ENCODE measurements at places on chromosomes 1 and 21.

DNA sequence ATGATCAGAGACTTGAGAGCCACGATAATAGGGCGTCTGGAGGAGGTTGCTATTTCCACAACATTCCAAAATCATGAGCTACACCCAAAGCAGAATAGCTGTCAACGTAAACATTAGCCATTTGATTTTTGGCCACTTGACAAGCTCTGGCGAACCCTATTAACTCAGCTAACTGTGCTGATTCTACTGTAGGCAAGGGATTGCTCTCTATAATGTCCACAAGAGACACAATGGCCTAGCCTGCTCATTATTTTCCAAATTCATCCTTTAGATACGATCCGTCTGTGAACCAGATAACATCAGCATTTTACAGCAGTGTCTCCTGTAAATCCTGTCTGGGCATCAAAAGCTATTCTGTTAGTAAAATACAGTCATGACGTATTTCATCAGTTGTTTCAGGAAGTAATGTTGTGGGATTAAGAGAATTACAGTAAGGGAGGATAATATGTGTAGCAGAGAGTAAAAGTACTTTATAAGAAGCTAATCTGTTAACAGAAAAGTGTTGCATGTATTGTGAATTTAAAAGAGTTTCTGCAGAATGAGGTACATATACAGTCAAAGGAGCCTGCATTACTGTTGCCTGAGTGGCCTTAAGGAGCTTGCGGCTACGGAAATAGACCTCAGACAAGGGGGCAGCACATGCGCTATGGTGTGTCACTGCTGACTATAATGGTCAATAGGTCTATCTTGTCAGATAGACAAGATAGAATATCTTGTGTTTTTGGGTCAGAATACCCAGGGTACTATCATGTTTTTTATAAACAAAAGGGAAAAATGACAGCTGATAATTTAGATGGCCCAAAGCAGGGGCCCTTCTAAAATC, 44.9 kb upstream of the TINAGL1 start:
- no peak for DNase-seq

DNA sequence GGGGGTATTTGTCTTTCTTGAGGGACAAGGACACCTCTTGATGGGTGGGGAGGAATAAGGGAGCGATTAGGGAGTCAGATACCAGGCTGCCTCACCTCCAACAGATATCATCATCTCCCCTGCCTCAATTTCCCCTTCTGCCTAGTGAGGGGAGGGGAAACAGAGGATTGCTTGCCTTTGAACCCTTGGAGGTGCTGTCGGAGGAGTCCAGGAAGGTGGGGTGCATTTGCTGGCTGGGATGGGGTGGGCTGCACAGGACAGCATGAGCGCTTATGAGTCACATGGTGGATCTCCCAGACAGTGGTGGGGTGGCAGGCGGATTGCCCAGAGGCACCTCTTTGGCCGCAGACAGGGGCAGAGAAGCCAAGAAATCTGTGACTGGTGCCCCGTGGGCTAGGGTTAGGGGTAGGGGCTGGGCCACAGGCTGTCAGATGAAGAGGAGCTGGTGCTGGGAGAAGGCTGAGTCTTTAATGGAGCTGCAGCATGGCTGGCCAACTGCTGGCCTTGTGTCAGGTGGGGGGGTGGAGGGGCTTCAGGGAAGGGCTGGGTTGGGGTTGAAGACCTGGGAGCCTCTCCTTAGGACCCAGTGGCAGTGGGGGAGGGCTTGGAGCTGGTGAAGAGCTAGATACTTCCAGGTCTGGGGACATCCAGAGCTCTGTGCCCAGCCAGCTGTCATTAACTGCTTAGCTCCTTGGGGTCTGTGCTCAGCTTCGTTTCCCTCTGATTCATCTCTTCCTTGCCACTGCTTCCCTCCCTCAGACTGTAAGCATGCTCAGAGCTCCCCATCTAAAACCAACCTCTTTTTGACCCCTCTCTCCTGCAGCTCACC, 7.0 kb upstream of the ADORA1 start:
- no peak for DNase-seq

DNA sequence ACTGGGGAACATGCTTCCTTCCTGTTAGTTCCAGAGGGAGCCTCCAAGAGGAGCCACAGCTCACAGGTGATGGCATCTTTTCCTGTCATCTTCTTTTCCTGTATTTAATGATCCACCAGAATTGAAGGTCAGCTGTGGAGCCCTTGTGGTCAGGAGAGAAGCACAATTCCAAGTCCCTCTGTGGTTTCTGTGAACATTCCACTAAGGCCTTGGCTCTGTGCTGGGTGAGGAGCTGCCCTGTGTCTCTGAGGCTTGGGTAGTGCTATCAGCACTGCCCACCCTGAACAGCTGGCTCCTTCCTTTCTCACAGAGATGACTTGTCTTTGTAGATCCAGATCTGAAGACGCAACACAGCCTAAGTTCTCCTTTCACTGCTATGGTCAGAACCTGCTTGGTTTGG, 141.9 kb upstream of the MAP1LC3C start:
- DNase-seq, result no peak

GRCh38 chr1:180026556-180026955, 71.9 kb downstream of the CEP350 start:
- no peak for DNase-seq

GRCh38 chr1:27489501-27489972, 430 bp downstream of the WASF2 start:
- no peak for DNase-seq

DNA sequence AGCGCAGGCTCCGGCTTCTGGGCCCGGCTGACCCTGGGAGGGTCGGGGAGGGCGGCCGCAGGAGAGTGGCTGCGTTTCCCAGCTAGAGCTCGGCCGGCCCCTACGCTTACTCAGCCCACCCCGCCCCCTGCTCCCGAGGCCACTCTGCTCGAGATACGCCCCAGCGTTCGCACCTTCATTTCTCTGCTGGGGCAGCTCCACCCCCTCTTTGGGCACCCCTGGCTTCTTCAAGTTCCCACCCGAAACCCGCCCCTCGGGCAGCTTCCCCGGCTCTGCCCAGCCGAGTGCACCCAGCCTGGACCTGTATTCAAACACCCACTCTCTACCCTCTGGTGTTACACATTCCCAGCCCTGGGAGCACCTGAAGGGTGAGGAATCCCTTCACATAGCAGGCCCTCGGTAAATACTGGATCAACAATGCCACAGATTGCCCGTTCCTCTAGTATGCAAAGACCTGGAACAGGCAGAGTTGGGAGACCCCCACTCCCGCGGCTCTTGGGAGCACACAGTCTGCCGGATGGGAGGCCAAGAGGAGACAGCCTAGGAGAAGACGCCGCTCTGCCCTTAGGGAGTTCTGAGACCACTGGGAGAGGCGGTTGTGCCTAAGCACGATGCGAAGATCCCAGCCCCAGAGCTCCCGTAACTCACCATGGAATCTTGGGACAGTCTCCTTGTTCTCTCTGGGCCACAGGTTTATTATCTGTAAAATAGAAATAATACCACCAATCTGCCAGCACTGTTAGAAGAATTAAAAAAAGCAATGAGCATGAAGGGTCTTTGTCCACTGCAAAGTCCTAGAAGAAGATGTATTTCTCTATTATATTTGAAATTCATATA, 566 bp upstream of the PAQR7 start:
- DNase-seq, result peak; percentile 18

DNA sequence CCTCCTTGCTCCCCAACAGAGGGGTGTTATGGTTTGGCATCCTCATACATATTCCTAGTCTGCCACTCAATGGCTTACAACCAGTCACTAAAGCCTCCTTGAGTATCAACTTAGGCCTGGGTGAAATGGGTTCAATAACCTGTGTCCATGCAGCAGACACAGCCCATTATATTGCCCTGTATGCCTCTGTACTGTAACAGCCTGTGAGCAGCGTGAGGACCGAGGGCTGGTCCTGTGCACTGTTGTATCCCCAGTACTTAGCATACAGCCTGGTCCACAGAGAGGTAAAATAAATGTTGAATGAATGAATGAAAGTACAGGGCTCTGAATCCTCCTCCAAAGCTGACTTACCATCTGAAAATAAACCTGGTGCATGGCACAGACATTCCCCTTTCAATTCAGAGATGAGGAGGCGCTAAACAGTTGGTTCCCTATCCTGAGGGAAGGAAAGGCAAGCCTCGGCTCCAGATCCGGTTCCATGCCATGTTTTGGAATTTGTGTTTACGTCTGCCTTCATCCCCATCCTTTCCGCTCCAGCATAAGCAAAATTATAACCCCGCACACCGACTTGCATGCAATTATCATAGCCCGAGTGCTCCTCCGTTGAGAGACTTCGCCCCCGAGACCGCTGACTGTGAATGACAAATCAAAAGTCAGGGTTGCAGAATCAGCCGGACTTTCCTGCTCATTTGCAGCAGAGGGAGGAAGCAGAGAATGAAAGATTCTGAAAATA, 45.0 kb upstream of the DNAJC6 start:
- no peak for DNase-seq

DNA sequence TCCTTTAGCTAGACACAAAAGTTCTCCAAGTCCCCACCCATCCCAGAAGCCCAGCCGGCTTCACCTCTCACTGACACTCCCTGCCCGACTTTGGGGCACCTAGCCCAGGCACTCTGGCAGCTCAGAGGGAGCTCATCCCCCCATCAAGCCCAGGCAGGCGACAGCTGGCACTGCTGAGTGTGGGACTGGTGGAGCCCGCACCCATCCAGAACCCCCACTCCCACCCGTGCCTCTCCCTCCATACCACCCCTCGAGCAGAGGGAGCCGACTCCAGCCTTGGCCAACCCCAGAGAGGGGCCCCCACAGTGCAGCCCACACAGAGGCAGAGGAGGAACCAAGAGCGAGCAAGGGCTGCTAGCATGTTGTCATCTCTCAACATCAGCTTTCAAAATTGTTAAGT, 658.6 kb downstream of the AMY1C start:
- DNase-seq, result no peak

DNA sequence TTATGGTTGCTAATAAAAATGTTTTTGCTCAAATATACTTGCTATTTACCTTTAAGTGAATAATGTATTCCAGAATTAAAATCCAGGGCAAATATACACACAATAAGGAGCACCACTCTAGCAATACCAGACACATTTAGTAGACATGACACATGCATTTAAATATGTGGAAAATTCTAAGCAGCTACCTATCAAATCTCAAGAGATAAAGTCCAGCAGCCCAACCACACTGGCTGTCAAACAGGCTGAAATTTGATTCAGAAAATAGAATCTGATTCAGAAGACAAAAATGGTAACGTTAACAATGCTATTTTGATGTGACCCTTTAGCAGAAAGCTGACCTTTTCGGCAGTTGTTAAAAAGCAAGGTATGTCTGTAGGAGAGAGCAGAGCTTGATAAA, 42.3 kb downstream of the PLEKHO1 start:
- DNase-seq, result no peak

All from stimulated activated CD4-positive, alpha-beta T cell treated with anti-CD3 and anti-CD28 coated beads, Interleukin-4, amount 100 ng/mL, for 4 hours (primary cell).